ENCODE measurements at places on chromosomes 11 and 22.

GRCh38 chr22:27241430-27242321, 559.9 kb downstream of the MN1 start:
- DNase-seq, result no peak

- DNase-seq, result no peak
Observed at GRCh38 chr11:64265176-64266160, 14.1 kb downstream of the PLCB3 start.

GRCh38 chr22:19011075-19011474, 75.0 kb upstream of the PRODH start:
- no peak for DNase-seq

DNA sequence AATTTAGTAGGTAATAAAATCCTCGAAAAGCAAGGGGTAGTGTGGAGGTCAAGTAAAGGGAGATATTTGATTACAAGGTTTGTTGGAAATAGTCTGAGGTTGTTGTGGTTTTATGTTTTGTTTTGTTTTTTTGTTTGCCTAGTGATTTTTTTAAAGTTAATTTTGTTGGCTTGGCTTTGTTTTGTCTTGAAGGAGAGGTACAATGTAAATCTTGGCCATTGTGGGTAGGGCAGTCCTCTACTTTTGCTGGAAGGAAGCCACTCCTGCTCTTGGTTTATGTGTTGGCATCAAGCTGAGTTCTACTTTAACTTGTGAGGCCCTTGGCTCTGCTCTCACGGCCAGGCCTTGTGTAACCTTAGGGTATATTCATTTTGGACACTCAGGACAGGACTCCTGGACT, 3.2 kb downstream of the AMOTL1 start:
- DNase-seq, result no peak

DNA sequence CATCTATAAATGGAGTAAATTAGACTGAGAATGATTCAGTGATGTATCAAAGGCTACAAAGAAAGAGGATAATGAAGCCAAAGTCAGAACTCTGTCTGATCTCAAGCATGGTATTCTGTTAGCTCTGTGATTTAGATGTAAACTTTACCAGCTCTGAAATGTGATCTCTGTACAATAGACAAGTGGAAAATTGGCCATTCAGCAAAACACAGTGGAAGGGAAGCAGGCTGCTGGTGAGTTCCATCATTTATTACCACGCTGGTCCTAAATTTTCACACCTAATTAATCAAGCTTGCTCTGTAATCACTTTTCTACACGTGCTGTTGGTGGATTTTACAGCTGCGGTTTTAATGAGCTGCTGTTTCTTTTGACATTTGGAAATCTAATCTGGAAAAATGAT, 145.1 kb upstream of the OPCML start:
- DNase-seq, result no peak

DNA sequence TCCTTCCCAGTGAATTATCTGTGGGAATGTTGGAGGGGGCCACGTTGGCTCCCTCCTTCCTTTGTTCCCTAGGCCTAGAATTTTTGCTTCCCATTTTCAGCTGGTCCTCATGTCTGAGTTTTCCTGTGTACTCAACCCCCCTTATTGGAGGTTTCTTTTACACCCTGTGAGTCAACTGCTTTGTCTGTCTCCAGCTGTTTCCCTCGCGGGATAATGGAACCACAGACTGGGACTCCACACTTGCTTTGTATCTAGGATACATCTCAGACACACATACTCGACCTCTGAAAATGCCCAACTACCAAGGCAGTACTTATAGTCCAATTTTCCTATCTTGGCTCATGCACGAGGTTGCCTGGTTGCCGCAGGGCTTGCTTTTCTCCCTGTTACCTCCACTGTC, 352.7 kb upstream of the MPPED2 start:
- no peak for DNase-seq

DNA sequence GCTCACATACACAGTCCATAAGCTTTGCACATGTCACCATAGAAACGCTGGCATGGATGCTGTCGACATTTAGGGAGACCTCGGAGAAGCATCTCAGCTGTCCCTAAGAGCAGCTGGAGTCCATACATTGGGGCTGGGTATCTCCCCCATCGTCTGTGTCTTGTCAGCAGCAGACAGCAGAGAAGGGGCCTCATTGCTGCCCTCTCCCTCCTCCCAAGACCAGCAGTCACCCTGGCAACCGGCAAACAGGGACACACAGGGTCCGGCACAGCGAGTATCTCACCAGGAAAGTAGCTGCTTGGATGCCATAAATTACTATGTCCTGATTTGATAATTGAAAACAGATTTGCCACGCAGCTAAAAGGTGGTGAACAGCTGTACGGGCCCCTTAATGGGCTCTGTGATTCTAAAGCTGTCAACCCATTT, 84.4 kb downstream of the CD44 start:
- DNase-seq, result no peak

- no peak for DNase-seq
Observed at GRCh38 chr22:42747701-42748513, 27.2 kb upstream of the A4GALT start.

Data from activated CD4-positive, alpha-beta T cell treated with anti-CD3 and anti-CD28 coated beads for 4 hours (primary cell).